ENCODE measurements at places on chromosomes 1 and 21. TPM values are rescaled to one million over a fixed set of nuclear protein-coding genes. Genes with fewer than 3 reads are reported as not detected.

- DNase-seq, result no peak
These were observed 73.5 kb upstream of the NGF start for GRCh38 chr1:115411371-115412063.

DNA sequence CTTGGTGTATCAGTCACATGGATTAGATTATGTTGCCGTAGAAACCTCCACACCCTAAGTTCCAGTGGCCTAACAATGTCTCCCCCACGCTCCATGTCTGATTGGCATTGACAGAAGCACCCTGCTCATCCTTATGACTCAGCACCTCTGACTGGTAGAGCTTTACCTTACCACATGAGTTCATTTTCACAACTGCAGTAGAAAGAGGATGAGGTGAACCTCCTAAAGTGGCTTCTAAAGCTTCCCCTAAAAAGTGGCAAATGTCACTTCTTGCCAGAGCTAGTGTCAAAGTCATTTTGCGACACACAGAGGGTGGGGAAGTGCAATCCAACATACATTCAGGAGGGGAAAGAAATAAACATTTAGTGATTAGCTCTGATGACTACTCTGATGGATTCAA, 30.6 kb upstream of the LYPD8 start:
- no peak for DNase-seq

Gene ZYG11A
- under 0.01 TPM for total RNA-seq

DNA sequence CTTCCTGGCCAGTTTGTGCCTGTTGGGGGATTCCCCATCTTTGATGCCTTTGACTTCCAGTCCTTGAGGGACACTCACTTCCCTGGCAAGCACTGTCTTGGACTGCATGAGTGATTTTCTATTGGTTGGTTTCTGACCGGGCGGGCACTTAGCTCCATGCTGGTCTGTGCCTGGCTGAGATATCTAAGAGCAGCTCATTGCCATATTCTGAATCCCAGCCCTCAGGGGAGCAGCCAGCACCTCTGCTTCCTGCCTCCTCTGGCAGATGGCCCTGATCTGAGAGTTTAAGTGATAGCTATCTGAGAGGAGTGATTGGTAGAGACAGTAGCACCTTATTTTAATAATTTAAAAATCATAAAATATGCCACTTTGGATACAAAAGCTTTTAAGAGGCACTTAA, 52.5 kb downstream of the DISC1 start:
- no peak for DNase-seq

Gene ST6GALNAC3
- total RNA-seq, result 40.5 TPM

DNA sequence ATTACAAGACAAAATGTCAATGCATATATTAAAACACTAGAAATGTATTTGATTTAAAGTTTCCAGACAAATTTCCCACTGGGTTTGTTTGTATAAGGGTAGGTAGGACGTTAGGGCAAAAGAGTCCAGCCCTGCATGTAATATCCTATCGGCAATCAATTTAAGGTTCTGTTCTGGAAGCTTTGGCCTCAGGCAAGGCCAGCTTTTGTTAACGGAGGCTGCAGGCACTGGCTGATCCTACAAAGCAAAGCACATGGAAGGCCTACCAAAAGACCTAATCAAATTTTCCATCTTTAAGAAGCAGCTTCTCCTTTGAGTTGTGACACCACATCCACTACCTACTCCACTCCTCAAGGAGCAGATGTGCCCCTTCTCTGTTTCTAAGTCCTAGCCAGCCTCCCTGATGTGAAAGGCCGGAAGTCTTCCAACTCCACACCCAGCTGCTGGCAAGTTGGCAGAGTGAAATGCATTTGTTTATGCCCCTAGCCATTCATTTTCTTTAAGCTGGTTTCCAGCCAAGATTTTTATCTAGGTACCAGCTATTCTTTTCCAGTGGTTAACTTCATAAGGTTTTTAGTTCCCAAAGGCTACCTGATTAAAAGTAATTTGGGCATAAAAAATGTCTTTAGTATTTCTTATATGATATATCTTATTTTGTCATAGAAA, 452.6 kb downstream of the PTBP2 start:
- peak; percentile 1 for DNase-seq

DNA sequence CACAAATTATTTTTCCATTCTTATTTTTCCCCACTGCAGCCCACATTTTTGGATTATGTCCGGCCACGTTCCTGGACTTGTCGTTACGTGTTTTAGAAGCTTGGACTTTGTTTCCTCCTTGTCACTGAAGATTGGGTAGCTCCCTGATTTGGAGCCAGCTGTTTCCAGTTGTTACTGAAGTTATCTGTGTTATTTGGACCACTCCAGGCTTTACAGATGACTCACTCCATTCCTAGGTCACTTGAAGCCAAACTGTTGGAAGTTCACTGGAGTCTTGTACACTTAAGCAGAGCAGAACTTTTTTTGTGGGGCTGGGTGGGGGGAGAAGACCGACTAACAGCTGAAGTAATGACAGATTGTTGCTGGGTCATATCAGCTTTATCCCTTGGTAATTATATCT, 12.2 kb upstream of the AXDND1 start:
- DNase-seq, result no peak
